ENCODE measurements at places on chromosomes 11 and 22.
A peak's percentile ranks its signal among the peaks of the same experiment; 100 is the strongest.

GRCh38 chr11:119094816-119095065 lies 6.9 kb downstream of the DPAGT1 start:
- DNase-seq = no peak

DNA sequence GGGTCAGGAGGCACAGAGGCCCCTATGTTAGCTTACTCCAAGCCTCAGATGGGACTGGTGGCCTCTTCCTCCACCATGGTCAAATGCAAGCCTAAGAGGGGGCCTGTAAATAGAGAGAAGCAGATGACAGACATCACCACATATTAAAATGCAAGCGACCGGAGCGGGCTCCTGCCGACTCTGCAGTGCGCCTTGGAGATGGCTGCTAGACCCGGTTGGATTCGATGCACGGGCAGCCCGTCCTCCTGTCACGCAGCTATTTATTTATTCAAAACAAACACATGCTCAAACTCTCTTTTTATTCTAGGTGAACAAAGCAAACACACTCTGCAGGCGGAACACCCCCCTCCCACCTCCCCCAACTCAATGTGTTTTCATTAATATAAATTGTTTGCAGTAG lies 208.0 kb downstream of the DSCAML1 start:
- DNase-seq = no peak

DNA sequence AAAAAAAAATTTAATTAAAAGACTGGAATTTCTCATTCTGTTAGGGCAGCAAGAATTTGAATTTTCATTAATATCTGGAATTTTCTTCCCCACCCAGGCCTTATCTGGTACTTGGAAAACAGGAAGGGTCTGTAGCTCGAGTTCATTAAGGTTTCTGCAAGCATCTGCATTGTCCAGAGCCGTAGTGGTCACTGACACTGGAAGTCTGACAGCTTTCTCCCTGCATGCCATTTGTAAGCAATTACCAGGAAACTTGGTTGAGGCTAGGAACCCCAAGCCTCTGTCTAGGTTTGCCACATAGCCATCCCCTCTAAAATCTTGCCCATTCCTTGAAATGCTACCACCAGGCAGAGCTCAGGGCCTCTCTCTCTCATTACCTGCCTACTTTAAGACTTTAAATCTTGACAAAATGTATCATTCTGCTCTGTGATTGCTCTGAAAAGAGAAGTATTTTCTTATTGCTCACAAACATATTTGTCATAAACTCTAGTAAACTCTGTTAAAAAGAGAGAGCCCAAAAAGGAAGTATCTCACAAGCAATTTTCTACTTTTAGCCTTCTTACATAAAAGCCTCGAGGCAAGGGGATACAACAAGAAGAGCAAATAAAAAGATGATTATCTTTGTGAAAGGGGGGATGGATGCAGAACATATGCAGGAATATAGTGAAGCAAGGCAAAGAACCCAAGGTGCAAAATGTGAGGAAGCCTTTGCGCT lies 5.5 kb upstream of the PGM2L1 start:
- no peak for DNase-seq

GRCh38 chr11:116836632-116836991 lies 810 bp downstream of the APOA1 start:
- no peak for DNase-seq

GRCh38 chr11:13183094-13183825 lies 94.3 kb upstream of the BMAL1 start:
- DNase-seq = no peak

- DNase-seq = peak; percentile 44
Measured at GRCh38 chr11:119337581-119338317, 2.9 kb downstream of the C1QTNF5 start.

DNA sequence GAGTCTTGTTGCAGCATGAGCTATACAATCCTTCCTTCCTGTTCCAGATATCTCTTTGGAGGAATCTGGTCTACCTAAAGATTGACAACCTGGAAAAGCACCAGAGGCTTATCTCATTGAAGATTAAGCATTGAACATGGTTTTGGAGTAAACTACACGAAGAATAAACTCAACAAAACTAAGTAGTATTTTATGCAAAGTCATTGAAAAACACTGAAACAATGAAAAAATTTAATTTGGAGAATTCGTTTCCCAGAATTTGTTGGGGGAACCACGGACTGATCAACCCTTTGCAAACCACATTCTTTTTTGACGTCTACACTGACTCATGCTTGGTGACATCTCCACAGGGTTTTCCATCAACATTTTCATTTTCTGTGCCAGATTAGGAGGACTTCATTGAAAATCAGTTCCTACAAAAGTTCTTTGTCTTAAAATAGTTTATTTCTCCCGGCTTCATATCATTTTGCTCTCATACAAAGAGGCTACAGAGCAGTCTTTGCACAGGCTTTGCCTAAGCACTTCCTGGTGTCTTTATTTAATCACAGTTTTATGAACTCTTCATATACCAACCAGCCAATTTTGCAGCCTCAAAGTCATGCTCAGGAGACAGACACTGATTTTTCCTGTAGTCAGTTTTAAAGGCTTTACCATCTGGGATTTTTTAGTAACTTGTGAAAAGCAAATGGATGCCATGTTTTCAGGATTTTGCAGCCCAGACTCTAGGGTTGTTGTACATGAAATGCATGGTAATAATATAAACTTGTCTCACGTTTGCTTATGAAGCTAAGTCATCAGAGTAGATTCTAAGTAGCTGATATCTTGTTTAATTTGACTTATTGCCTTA lies 186.3 kb downstream of the C11orf91 start:
- no peak for DNase-seq

DNA sequence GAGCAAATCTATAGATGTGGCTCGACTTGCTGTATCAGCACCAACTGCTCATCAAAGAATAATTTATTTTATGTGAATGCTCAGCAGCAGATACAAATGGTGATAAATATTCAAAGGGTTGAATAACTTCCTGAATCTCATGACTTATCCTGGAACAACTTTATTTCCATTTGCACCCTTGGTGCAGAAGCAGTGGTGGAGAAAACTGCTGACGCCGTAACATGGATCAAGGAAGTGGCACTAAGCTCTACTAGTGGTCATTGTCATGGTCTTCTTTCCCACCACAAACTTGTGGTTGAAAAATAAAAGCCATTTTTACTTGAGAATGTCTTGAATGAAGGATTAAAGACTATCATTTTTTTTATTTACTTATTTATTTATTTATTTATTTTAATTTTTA lies 14.6 kb downstream of the MARK2 start:
- DNase-seq = no peak

DNA sequence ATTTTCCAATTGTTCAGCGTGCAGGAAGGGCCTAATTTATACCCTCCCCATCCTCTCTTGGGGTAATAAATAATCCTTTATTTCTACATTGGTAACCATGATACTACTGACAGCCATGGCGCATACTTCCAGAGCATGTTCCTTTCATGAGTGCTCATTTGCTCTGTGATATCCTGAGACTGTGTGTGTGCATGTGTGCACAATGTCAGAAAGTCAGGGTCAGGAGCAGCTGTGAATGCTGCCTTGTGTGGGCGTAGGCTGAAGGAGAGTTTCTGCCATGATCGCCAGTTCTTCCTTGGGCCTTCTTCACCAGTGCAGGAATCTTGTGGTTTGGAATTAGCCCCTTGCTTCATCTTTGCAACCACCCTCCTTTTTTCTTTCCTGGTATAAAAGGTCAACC lies 10.2 kb downstream of the TUBA8 start:
- DNase-seq = no peak

DNA sequence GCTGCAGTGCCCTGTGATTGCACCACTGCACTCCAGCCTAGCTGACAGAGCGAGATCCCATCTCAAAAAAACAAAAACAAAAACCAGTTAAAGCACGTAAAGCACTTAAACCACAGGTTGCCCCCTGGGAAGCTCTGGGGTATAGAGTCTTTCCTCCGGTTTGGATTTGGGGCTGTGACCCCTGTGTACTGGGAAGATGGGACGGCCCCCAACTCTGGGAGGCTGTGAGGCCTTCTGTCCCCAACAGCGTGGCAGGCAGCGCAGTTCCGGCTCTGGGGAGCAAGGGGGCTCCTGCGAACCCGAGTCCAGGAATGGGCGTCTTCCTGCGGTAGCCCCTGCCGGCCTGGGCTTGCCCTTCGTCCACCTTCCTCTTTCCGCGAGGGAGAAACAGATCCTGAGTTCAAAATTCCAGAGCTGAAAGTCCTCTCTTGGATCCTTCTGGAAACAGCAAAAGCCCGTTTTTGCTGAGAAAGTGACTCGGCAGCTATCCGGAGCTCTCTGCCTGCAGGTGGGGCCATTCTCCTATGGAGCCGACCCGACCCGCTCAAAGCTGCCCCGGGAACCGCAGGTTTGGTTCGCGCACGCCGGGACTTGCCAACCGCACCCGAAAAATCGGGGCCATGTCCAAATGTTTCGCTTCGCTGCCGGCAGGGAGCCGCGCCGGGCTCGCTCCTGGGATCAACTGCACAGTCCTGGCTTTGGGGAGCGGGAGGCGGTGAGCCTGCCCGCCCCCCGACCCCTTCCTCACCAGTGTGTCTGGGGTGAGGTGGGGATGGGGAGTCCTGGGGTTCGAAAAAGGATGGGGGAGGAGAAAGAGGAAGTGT lies 36.3 kb upstream of the POLA2 start:
- no peak for DNase-seq

DNA sequence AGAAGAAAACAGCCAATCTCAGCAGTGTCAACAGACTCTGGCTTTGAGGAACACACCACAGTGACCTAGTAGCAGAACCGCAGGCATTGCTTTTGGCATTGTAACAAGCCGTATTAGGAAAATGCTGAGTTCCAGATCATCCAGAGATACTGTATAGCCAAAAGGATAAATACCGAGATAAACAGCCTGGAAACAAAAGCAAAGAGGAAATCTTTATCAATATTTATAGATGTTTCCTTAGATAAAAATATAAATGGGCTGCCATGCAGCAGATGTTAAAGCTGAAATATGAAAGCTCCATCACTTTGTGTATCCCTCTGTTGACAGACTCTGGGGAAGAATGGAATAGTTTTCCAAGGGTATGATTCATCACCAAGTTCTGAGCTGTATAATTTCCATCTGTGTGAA lies 98.9 kb upstream of the TP53AIP1 start:
- DNase-seq = no peak

GRCh38 chr11:96311120-96311568 lies 31.9 kb downstream of the MAML2 start:
- peak; percentile 2 for DNase-seq
